AG04449 (cell line): ENCODE measurements at places on chromosomes 13 and 19.

DNA sequence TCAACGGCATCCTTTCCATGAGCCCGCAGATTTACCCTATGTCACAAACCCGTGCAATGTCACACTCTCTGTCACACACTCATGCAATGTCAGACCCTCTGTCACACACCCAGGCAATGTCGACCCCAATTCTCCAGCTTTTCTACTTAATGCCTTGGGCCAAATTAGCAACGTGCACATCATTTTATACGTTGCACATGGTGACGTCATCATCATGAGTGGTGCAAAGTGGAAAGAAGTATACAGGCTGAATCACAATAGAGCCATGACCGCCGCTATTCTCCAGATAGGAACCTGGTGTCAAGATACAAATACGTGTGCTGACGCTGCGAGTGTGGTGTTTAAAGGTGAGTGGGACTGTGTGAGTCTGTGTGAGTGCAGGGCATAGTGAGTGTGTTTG, 21.7 kb upstream of the ZNF845 start:
- DNase-seq, result no peak

GRCh38 chr19:40763526-40763925, 11.8 kb upstream of the MIA start:
- no peak for DNase-seq

- no peak for DNase-seq
Measured at GRCh38 chr13:78376033-78376432, 227.3 kb downstream of the POU4F1 start.

DNA sequence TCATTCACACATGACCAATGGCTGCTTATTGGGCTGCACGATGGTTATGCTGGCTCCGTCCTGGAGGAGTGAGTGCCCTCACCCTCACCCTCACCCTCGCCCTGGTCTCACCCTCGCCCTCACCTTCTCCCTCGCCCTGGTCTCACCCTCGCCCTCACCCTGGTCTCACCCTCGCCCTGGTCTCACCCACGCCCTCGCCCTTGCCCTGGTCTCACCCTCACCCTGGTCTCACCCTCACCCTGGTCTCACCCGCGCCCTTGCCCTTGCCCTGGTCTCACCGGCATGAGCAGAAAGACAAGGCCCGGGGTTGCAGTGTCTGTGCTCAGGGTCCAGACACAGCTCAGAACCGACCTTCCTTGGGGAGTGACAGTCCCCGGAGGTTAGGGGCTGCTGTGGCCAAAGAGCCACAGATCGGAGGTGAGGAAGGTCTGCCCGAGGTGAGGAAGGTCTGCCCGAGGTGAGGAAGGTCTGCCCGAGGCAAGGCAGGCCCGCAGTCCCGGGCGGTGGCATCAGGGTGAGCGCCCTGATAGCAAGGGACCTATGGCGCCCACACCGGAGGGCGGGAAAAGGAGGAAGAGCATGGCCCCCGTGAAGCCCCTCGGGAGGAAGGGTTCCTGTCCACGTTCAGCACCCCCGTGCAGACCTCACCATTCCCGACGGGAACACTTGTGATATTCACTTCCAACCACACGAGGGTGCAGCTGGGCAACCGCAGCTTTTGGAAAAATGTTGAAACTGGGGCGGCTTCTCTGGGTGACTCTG, 65.6 kb downstream of the MCF2L start:
- DNase-seq, result no peak

DNA sequence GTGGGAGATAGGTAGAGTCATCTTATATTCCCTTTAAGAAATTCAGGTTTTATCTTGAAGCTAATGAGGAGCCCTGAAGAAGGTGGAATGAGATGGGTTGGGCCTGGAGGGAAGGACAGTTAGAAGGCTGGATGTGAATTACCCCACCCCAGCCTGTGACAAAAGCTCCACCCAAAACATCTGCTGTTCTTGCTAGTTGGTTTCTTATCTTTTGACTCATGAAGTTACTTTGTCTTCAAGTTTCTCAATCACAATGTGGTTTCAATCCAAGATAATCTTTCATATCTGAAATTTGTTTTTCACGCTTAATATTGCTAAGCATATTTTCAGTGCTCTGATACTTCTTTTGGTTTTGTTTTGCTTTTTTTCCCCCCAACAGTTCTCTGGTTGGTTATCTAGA, 38.3 kb upstream of the HMGB1 start:
- DNase-seq, result no peak

GRCh38 chr13:97385146-97385545, 48.8 kb upstream of the RAP2A start:
- DNase-seq, result peak; percentile 59

DNA sequence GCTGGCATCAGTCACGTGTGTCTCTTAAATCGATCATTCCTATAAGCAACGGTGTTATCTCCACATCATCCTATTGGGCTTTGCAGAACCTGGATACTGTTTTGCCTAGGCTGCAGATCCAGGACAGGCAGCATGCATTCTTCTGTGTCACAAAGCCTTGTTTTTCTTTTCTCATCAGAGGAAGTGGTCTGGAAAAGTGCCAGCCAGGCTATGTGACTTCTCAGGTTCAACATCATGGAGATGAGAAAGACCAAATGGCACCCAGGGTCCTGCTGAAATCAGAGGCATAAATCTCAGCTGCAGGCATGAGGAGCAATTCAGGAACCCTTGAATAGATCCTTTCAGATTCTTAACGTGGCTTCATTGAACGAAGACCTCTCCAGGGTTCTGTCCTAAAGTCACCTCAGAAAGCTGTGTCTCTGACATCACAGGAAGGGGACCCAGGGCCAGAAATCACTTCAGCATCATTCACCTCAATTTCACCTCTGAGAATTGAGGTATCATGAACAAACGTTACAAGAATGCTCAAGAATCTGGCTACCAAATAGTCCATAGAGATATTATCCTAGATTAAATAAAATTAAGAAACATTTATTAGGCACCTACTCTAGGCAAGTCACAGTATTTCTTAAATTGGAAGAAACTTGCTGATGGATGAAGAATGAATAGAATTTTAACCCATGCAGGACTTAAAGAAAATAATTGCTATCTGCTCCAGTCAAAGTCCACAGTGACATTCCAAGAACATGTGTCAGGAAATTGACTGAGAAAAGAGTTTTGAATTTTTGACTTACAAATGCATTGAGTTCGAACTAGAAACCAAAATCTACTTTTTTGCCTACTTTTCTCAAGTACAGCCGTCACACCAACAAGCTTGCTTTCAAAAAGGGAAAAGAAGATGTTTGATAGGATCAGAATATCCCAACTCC, 124.1 kb downstream of the COG6 start:
- no peak for DNase-seq

DNA sequence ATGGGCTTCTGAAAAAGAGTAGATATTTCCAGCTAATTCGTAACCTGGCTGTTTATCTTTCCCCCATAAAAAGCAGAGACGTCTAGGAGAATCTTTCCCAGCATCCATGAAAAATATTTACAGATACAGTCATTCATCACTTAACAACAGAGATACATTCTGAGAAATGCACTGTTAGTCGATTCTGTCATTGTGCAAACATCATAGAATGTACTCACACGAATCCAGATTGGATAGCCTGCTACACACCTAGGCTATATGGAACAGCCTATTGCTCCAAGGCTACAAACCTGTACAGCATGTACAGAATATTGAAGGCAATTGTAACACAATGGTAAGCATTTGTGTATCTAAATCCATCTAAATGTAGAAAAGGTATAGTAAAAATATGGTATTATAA, 530.2 kb upstream of the NBEA start:
- no peak for DNase-seq

- DNase-seq, result no peak
Measured at GRCh38 chr13:26628706-26629105, 71.2 kb downstream of the WASF3 start.

- DNase-seq, result no peak
Measured at GRCh38 chr19:39024875-39025641, 7.3 kb downstream of the FBXO27 start.

- DNase-seq, result no peak
Measured at GRCh38 chr19:43482193-43482592, 16.8 kb upstream of the LYPD3 start.

DNA sequence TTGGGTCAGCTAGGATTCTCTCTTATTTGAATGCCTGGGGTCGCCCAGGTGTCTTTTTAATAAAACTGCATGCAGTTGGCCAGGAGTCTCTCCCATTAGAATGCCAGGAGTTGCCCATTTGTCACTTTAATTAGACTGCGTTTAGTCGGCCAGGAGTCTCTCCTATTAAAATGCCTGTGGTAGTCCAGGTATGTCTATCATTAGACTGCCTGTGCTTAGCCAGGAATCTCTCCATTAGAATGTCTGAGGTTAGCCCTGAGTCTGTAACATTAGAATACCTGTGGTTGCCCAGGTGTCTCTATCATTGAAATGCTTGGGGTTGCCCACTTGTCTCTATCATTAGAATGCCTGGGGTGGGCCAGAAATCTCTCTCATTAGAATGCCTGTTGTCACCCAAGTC, 1470.9 kb downstream of the UQCRFS1 start:
- no peak for DNase-seq

DNA sequence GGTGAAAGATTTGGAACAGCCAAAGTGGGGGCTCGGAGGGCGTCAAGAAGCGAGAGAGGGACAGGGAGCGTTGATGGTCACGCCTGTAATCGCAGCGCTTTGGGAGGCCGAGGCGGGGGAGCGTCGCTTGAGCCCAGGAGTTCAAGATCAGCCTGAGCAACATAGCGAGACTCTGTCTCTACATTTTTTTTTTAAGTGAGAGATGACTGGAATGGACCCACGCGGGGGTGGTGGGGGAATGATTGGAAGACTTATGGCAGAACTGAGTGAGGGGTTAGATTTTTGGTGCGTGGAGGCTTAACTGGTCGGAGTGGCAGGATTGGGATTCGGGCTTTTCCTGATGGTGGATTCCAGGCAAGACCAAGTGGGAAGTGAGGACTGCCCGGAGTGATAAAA, 725 bp downstream of the PSMD8 start:
- no peak for DNase-seq

DNA sequence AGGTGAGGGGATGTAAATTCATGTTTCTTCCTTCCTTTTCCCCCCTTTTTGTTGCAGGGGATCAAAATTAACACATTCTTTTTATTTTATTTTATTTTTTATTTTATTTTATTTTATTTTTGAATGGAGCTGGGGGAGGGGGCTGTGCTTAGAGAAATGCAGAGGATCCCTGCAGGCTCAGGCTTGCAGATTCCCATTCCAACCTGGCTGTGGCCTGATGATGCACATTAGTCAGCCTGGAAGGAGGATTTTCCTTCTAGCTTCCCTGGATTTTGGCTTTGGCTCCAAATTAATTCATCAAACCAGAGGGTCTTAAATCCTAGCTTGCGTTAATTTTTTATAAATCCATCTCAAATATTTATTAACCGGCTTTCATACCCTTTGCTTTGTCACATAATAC, 67.0 kb downstream of the FREM2 start:
- DNase-seq, result no peak

DNA sequence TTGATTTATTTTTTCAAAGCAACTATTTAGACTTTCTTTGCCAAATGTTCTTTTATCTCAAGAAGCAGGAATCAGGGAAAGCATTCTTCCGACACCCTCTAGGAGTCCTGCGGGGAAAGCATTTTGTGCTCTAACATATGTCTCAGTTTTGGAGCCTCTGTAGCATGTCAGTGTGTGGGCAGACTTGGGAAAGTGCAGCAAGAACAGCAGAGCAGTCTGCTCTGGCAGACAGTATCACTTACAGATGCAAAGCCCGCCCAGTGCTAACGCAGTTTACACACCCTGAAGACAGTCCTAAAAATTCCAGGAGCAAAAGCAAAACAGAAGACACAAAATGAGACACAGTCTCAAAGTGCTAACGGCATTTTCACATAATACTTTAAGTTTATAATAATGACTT, 393.5 kb downstream of the KLF12 start:
- no peak for DNase-seq

- no peak for DNase-seq
Measured at GRCh38 chr19:17873786-17874757, 2.3 kb downstream of the SLC5A5 start.

GRCh38 chr19:51448411-51449016, 9.7 kb downstream of the SIGLEC8 start:
- no peak for DNase-seq

DNA sequence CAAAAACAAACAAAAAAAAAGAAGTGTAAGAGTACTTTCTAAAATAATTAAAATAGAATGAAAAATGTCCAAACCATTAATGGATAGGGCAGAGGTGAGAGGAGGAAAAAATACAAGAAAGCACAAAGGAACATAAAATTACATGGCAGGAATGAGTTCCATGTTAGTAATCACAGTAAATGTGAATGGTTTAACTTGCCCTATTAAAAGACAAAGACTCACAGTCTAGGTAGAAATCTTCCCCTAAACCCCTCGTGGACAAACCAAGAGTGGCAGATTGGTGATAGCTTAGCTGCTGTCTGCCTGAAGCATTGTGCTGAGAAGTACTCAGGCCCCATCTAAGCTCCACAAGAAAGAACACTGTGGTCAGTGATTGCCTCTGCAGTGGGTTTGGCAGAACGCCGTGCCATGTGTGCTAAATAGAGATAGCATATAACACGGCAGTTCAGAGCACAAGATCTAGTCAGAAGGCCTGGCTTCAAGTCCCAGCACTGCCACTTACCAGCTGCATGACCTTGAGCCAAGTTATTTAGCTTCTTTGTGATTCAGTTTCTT, 103.5 kb downstream of the DPF1 start:
- DNase-seq, result no peak

DNA sequence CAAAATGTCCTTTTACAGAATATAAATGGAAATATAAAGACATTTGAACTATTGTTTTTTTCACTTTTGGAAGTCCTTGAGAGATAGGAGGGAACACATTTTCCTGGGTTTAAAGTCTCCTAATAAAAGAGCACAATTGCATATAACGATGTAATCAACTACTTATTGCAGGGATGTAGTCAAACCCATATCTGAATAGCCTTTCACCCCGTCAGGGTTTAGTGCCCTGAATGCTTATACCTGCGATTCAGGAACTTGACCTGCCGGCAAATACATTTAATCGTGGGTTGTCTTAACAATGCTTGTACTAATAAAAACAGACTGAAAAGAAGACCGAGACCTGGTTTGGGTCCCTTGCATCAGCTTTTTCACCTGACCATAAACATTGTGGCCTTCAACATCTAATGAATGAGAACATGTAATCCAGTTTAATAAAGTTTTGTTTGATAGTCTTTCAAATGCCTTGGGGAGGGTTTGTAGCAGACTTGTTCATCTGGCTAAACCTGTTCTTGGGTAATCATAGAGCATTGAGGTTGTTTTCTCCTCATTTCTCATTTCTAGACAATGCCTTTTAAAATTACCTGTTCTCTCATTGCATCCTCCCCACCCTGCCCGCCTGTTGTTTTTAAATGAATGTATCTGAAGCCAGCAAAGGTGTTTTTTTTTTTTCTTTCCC, 7.0 kb downstream of the KLF5 start:
- no peak for DNase-seq

GRCh38 chr13:99469041-99469440, 32.2 kb upstream of the TM9SF2 start:
- no peak for DNase-seq

DNA sequence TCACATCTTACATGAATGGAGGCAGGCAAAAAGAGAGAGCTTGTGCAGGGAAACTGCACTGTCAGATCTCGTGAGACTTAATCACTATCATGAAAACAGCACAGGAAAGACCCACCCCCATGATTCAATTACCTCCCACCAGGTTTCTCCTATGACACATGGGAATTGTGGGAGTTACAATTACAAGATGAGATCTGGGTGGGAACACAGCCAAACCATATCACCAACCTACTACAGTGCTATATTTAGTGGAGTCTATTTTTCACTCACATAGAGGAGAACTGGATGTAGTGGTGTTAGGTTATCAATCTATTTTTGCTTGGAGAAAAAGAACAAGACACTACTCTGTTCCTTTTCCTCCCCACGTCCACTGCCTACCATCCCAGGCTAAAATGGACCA, 276.6 kb downstream of the KCTD12 start:
- no peak for DNase-seq
